Amniotic epithelial cell (primary cell): ENCODE measurements at places on chromosomes 1 and 21.
A peak's percentile ranks its signal among the peaks of the same experiment; 100 is the strongest.

DNA sequence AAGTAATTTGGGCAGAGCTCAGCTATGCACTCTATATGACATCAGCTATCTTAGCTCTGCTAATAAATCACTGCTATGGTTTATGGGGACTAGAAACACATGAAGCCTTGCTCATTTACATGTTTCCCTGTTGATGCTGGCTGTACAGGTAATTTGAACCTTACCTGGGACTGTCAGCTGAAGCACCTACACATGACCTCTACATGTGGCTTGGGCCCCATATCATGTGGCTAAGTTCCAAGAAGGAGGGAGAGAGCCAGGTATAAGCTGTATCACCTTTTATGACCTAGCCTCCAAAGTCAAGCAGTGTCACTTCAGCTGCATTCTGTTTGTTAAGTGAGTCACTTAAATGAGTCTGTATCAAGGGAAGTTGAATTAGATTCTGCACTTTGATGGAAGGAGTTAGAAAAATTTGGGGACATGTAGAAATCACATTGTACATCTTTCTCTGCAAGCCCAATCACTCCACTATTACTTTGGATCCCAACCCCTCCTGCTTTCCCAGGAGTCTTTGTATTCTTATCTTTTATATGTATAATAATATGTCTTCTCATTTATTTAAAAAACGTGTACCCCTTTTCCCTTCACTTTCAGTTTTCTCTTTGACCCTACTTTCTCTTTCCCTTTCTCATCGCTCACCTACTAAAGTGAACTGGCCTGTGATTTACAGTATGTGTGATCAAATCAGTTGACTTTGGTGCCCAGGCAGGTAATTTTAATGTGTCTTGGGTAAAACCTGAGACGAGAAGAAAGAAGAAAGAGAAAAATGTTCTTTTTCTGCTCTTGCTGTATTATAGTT is 53.4 kb upstream of the PRKACB start:
- DNase-seq: no peak

- DNase-seq: peak; percentile 51
Measured at GRCh38 chr1:227351443-227351842, 33.2 kb upstream of the CDC42BPA start.

GRCh38 chr1:158028969-158029368 is 35.5 kb downstream of the KIRREL1 start:
- DNase-seq: peak; percentile 62

- DNase-seq: peak; percentile 74
Measured at GRCh38 chr1:162690672-162691434, 58.6 kb downstream of the DDR2 start.

DNA sequence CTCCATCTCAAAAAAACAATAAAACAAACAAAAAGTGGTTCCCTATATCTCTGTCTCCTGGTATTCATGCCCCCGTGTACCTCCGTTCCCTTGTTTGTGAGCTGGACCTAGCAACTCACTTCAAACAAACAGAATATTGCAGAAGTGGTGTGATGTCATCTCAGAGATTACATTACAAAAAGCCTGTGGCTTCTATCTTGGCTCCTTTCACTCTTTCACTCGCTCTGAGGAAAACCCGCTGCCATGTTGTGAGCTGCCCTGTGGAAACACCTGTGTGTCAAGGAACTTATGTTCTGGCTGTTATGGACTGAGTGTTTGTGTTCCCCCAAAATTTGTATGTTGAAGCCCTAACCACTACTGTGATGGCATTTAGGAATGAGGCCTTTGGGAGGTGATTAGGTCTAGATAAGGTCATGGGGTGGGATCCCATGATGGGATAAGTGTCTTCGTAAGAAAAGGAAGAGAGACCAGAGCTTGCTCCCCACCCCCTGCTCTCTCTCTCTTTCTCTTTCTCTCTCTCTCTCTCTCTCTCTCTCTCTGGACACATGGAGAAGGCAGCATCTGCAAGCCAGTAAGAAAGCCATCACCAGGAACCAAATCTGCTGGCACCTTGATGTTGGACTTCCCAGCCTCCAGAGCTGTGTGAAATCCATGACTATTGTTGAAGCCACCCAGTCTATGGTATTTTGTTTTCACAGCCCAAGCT is 7.4 kb upstream of the HYI start:
- DNase-seq: peak; percentile 74

DNA sequence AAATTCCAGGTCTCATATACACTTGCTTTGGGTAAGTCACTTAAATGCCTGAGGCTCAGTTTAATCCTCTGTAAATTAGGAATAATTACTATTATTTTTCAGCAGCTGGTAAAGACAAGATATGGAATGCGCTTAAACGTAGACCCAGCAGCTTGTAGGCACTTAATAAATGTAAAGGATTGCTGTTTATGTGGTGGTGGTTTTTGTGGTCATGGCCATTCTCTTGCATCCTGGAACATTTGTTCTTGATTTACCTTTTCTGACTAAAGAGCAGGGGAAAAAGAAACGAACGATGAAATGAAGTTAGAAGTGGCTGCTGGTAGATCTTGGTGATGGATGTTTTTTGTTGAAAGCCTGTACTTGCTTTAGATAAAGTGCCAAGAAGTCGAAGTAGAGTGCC is 195.0 kb upstream of the FOXD3 start:
- peak; percentile 84 for DNase-seq

DNA sequence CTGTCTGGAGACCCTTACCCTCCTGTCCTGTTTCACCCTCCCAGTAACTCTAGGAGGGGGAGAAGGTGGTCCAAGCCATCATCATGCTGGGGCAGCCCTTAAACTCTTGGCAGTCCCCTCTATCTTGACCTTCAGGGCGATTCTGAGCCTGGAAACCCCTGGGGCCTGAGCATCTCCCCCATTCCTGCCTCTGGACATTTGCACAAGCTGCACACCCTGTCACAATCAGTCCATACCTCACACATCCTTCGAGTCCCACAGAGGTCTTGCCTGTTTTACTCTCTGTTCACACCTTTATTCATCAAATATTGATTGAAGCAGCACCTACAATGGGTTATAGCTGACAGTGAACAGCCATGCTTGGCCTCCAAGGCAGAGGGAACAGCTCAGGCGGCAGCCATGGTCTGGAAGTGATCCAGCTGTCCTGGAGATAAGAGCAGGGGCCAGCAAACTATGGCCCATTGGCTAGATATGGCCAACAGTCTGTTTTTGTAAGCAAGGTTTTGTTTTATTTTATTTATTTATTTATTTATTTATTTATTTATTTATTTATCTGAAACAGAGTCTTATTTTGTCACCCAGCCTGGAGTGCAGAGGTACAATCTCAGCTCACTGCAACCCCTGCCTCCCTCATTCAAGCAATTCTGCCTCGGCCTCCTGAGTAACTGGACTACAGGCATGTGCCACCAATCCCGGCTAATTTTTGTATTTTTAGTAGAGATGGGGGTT is 7.1 kb upstream of the FAM131C start:
- no peak for DNase-seq

GRCh38 chr21:18002393-18002792 is 183.2 kb upstream of the C21orf91 start:
- DNase-seq: no peak

DNA sequence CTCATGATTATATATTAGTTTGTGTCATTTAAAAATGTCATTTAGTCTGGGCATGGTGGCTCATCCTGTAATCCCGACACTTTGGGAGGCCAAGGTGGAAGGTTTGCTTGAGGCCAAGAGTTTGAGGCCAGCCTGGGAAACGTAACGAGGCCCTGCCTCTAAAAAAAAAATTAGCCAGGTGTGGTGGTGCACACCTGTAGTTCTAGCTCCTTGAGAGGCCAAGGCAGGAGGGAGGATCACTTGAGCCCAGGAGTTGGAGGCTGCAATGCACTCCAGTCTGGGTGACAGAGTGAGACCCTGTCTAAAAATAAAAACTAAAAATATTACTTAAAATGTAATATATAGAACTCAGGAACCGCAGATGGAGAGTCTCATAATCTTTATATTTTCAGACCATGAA is 34.6 kb downstream of the RUNX3 start:
- DNase-seq: no peak

GRCh38 chr1:237705462-237705861 is 185.3 kb downstream of the ZP4 start:
- DNase-seq: no peak

- no peak for DNase-seq
Measured at GRCh38 chr1:179208681-179209477, 20.6 kb downstream of the ABL2 start.

- peak; percentile 24 for DNase-seq
Measured at GRCh38 chr1:201419746-201420607, 1.6 kb downstream of the TNNI1 start.

- no peak for DNase-seq
Measured at GRCh38 chr1:230825761-230826160, 42.6 kb downstream of the C1orf198 start.

- no peak for DNase-seq
Measured at GRCh38 chr1:18239671-18240070, 132.1 kb downstream of the IGSF21 start.

DNA sequence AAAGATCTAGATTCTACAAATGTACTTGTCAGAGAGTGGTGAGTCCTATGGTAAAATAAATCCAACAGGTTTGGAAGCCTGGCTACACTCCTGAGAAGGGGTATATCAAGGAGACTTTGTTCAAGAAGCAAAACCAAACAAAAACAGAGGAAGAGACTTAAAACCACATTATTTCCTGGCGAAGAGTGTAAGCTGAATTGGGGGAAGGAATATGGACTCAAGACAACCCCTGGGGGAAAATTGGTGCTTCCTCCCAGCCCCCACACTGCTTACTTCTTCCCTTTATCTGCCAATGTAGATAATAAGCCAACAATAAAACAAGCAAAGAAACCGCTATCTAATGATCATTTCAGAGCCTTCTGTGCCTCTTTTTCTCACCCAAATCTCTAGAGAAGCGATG is 48.4 kb upstream of the ZBTB18 start:
- DNase-seq: no peak

GRCh38 chr1:116531917-116532316 is 38.9 kb downstream of the CD58 start:
- DNase-seq: no peak

GRCh38 chr1:182111496-182111895 is 50.0 kb upstream of the ZNF648 start:
- no peak for DNase-seq

- no peak for DNase-seq
Measured at GRCh38 chr21:16509476-16509875, 779.7 kb downstream of the USP25 start.

DNA sequence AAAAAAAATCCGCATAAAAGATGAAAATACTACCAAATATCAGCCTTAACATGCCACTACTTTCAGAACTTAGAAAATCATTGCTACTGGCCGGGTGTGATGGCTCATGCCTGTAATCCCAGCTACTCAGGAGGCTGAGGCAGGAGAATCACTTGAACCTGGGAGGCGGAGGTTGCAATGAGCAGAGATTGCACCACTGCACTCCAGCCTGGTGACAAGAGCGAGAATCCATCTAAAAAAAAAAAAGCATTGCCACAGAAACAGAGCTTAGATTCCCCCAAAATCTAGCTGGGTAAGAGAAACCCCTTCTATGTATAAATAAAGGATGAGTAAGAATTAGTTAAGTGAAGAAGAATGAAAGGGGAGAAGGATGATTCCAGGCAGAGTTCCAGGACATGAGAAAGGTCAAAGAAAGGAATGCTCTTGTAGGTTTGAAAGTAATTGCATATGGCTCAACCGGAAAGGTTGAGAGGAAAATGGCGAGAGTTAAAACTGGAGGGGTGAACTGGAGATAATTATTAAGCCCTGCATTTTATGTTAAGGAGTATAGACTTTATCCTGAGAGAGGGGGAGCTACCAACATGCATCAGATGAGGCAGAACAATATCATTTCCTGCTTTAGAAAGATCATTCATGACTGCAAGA is 19.7 kb upstream of the NRDC start:
- peak; percentile 92 for DNase-seq

- no peak for DNase-seq
Measured at GRCh38 chr1:156608981-156609380, 7.7 kb upstream of the GPATCH4 start.

- DNase-seq: peak; percentile 23
Measured at GRCh38 chr1:30697571-30698376, 25.6 kb downstream of the MATN1 start.

- no peak for DNase-seq
Measured at GRCh38 chr1:37708471-37708870, 16.2 kb downstream of the CDCA8 start.

DNA sequence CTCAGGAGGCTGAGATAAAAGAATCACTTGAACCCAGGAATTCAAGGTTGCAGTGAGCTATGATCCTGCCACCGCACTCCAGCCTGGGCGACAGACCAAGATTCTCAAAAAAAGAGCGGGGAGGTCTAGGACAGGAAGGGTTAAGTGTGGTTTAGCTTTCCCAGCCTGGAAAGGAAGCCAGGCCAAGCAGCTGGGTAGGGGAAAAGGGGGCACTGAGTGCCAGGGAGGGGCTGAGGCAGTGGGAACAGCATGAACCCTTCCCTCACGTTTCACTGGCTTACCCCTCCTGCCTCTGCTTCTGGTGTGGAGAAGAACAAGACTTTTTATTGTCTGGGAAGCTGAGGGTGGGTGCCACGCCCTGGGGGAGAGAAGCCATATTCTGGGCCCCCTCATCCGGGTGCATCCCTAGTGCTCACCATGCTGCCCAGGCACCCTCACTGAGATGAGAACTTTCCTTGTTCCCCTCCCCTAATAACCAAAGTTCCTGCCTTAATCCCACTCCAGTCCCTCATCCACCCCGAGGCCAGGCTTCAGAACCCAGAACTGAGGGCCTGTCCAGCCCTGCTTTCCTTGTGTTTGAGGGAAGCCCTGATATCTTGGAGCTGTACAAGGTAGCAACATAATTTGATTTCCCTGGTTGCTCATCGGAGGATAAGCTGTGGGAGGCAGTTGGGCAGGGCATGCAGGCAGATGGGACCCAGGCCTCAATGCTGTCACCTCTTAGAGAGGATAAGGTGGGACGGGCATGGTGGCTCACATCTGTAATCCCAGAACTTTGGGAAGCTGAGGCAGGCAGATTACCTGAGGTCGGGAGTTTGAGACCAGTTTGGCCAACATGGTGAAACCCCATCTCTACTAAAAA is 2.0 kb upstream of the LMNA start:
- DNase-seq: no peak

- peak; percentile 93 for DNase-seq
Measured at GRCh38 chr1:37797750-37798345, 4.2 kb downstream of the MANEAL start.

DNA sequence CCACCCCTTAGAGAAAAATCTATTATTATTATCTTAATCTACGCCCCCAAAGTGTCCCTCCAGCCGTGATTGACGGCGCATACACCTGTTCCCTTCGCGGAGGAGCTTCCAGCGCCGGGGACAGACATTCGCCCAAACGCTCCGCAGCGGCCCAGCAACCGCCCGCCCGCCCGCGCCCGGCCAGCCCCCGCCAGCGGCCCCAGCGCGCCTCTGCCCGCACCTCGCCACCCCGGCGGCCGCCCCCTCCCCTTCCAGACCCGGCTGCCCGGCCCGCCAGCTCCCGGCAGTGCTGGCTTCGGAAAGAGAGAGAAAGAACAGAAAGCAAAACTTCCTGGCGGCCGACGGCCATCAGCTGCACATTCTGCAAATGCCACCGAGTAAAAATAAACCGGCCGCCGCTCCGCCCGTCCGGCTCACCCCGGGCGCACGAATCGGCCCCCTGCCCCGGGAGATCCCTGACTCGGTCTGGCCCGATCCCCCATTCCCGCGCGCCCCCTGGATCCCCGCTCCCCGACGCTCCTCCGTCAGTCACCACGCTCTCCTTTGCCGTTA is 1.6 kb downstream of the CASZ1 start:
- no peak for DNase-seq
